Right ventricle myocardium inferior (tissue), 1 donor: ENCODE measurements at places on chromosomes 12 and 14. TPM values are rescaled to one million over a fixed set of nuclear protein-coding genes. Genes with fewer than 3 reads are reported as not detected.
A peak's percentile ranks its signal among the peaks of the same experiment; 100 is the strongest.

Gene OTUB2
- 0.35 TPM for total RNA-seq

Gene HNF1A
- not detected for total RNA-seq

Gene NTF3
- total RNA-seq, result 0.78 TPM

Gene CLEC4C
- not detected for total RNA-seq

Gene PZP
- 0.30 TPM for total RNA-seq

Gene FOXG1
- not detected for total RNA-seq

Gene SLC7A8
- total RNA-seq, result 11.5 TPM

Gene GPR84
- 0.22 TPM for total RNA-seq

Gene BMAL2
- 1.2 TPM for total RNA-seq

Gene RIN3
- total RNA-seq, result 13.0 TPM

Gene FLRT2
- 3.4 TPM for total RNA-seq

- DNase-seq, result no peak
Measured at GRCh38 chr14:49755378-49755777, 12.6 kb upstream of the KLHDC2 start.

- DNase-seq, result no peak
Measured at GRCh38 chr12:95480230-95480629, 6.3 kb downstream of the METAP2 start.

DNA sequence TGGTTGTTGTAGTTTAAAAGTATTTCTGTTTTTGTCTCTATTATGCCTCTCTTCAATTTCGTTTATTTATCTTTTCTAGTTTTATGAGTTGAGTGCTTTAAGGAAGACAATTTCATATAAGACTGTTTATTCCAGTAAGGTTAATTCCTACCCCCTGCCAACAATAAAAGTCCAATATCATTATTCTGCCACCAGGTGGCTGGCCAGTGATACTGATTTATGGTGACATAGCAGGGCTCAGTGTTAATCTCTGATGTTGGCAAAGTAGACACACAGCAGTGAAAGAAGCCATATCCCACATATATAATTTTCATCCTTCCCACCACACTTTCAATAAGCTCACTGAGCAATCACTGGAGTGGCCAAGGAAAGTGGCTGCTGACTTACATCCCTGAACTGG lies 69.0 kb upstream of the BMP4 start:
- DNase-seq, result no peak

DNA sequence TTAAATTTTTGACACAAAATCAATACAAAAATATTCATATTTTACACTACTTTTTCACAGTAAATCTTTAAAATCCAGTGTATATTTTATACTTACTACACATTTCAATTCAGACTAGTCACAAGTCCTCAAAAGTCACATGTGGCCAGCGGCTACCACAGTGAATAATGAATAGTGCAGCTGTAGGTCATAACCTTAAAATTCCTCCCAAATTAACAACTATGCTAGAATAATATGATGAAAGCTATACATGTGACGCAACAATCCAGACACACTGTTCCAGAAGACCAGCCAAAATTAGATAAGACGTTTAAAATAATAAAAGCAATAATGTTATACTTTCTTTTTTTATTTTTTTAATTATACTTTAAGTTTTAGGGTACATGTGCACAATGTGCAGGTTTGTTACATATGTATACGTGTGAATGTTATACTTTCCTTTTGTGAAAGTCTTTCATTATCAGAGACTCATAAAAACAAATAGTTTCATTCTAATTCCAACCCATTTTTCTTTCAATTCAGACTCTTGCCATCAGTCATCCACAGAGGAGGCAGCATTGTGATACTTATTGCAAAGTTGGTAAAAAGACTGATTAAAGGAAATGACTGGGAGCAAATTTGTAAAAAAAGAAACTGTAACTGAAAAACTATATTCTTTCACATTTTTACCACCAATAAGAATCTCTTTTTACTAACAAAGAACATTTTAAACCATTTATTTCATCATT lies 67.0 kb downstream of the C2CD5 start:
- no peak for DNase-seq

GRCh38 chr12:49098035-49098451 lies 3.4 kb upstream of the DHH start:
- DNase-seq, result no peak

DNA sequence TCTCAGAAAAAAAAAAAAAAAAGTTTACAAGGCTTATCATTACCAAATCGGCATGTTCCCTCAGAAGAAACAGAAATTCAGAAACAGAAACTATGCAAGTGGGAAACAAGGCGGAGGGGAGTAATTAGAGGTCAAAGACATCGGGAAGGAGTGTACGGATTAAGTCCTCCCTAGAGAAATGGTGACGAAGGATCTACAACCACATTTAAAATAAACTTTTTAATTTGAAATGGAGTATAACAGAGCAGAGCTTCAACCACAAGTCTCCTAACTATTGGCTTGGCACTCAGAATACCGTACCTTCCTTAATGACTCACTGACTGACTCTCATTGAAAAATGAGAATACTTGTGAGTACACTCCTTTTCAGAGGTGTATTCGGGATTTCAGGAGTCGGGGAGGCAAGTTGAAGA lies 908 bp downstream of the ENTPD5 start:
- DNase-seq, result no peak

GRCh38 chr12:57753756-57754337 lies 1.1 kb upstream of the MARCHF9 start:
- DNase-seq, result no peak

- no peak for DNase-seq
Measured at GRCh38 chr12:15194456-15195368, 26.5 kb downstream of the RERG start.

DNA sequence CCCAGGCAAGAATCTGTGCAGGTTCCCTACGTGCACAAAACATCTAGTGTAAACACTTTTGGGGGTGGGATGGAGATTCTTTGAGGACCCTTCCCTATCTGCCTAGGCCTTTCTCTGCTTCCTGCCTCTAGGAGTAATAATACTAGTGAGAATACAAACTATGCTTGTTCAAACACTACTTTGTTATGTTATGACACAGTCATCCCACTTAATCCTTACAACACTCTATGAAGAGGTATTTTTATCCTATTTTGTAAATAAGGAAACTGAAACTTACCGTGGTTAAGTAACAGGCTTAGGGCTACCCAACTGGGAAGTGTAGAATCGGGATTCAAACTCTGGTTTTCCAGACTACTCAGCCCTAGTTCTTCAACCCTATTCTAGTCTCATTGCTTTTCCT lies 96.5 kb downstream of the KCNA5 start:
- no peak for DNase-seq

- no peak for DNase-seq
Measured at GRCh38 chr14:55123101-55123500, 6.0 kb upstream of the LGALS3 start.

GRCh38 chr12:10392394-10392930 lies 2.6 kb upstream of the KLRK1 start:
- no peak for DNase-seq

GRCh38 chr12:80802652-80803400 lies 86.1 kb downstream of the MYF5 start:
- DNase-seq, result no peak

GRCh38 chr14:38904959-38905358 lies 198.1 kb downstream of the SEC23A start:
- DNase-seq, result no peak

GRCh38 chr12:105418821-105419291 lies 88.4 kb downstream of the C12orf75 start:
- DNase-seq, result no peak

- DNase-seq, result peak; percentile 22
Measured at GRCh38 chr12:109553483-109553882, 19.8 kb downstream of the MMAB start.

- DNase-seq, result peak; percentile 56
Measured at GRCh38 chr12:51897181-51897580, 9.3 kb downstream of the ANKRD33 start.

DNA sequence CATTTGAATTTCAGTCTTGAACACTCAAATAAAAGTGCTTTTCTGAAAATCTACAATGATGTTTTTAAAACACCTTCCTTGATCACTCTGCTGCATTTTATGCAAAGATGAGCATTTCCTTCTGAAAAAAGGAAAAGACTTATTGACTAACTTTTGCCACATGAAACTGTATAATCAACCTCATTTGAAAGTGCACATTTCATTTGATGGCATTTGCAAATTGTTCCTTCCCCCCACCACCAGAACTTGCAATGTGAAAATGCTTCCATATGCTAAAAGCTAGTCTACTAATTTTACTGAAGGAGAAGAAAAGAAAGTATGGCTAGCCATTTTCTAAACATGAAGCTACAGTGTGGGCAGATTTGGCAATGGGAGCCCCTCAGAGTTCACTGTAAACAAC lies 159.2 kb downstream of the RAD51B start:
- DNase-seq, result no peak

DNA sequence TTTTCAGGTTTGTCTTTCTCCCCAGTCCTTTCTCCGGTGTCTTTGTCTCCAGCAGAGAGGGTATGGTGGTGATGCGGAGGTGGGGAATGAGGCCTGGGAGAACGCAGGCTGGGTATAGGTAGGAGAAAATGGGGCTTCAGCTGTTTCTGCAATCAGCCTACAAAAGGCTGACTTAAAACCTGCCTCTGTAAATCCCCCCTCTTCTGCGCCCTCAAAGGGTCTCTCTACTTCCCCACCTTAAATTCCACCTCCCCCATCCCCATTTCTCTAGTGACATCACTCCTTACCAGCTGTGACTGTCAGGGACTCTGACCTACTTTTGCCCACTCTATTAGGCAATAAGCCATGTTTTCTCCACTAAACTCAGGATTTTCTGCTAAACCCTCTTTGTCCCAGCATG lies 8.1 kb upstream of the RIMKLB start:
- no peak for DNase-seq

GRCh38 chr12:70399311-70399710 lies 33.2 kb downstream of the KCNMB4 start:
- DNase-seq, result no peak

- no peak for DNase-seq
Measured at GRCh38 chr12:63804746-63805145, 25.0 kb downstream of the RXYLT1 start.

- no peak for DNase-seq
Measured at GRCh38 chr14:76112889-76113624, 38.7 kb upstream of the GPATCH2L start.

DNA sequence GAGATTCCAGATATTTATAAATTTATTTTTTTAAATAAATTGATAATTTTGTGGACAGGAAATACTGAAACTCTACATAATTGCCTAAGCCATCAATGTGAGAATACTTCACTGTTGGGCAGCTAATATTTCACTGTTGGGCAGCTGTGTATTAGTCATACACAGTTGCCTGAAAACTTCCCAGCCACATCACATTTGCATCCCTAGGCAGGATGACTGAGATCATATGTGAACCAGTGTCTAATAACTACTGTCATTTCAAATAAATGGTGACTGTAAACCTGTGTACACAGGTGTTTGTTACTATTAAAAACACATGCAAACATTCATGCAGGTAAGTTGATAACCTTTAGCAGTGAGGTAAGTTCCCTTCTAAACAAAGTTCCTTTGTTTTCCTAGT lies 43.9 kb downstream of the TMTC3 start:
- DNase-seq, result no peak

DNA sequence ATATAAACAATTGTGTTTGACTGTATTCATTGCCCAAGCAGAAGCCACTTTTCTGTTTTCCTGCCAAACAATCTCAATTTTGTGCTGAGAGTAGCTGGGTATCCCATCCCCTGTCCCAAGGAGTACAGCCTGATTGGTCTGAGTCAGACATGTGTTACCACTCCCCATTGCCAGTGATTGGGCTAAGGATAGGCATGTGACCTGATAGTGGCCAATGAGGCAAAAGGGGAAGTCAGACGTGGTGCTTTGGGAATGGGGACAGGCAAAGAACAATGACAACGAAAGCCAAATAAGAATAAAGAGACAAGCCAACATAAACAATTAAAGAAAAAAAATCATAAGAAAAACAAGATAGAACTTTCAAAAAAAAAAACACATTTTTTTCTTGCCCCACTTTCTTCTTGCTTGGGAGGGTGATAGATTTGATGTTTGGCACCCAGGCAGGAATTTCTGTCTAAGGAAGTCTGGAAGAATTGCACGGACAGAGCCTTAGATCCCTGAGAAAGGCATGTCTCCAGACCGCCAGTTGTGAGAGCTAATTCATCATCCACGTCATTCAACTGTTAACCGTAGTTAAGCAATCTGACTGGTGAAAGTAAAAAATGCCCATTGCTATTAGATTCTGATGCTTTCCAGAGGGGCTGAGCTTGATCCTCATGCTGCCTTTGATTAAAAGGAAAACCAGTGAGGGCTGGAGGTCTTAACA lies 626.6 kb upstream of the TMEM132C start:
- no peak for DNase-seq

GRCh38 chr12:69546693-69547438 lies 38.4 kb upstream of the CCT2 start:
- DNase-seq, result no peak

- no peak for DNase-seq
Measured at GRCh38 chr12:78101946-78102635, 271.4 kb downstream of the NAV3 start.

DNA sequence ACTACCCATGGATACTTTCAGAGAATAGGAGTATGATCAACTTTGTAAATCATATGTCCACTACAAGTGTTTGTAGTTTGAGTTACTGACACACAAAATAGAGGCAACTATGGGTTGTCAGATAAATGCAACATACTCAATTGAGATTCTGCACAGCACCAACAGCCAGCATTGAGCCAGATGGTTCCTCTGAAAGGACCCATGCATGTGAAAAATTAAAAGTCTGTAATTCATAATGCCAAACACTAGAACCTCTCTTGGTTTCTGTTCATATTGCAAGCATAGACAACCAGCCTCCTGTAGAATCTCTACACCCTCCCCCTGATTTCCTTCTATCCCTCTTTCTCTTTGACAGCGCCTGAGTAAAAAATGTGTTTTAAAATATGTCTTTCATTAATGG lies 831.0 kb downstream of the C12orf50 start:
- DNase-seq, result no peak

GRCh38 chr12:130301559-130301958 lies 36.1 kb upstream of the PIWIL1 start:
- DNase-seq, result no peak

GRCh38 chr12:81094718-81095360 lies 17.0 kb downstream of the ACSS3 start:
- DNase-seq, result no peak

DNA sequence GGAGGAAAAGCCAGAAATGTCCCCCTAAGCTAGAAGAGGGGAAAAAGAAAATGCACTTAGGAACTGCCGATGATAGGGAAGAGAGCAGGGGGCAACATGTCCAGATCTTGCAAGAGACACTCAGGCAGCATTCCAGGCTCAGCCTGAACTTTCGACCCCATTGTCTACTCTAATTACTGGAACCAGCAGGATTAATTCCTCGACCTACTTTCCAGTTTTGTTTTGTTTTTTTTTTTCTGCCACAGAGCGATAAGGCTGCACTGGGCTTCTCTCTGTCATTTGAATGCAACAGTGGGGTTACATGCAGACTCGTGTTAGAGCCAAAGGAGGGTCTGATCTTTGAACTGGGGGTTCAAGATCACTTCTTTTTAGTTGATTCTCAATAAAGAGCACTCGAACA lies 68.7 kb upstream of the MED13L start:
- no peak for DNase-seq

DNA sequence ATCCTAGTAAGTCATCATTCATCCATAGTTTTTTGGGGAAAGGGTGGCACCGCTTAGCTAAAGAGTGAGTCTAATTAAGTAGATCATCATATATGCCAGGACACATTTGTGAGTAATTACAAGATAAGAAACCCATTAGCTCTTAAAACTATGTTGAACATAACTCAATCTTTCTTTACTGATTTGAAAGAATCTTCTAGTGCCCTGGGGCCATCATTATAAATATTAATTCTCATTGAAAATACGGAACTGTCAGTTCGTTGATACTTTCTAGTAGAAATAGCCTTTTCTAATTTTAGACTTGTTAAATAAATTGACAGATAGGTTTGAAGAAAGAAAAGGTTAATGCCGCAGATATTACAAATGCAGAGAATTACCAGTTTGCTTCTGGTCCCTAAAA lies 312.6 kb downstream of the NELL2 start:
- DNase-seq, result no peak
